NCI-H1436 (cell line): ENCODE measurements at places on chromosomes 7 and 10.

DNA sequence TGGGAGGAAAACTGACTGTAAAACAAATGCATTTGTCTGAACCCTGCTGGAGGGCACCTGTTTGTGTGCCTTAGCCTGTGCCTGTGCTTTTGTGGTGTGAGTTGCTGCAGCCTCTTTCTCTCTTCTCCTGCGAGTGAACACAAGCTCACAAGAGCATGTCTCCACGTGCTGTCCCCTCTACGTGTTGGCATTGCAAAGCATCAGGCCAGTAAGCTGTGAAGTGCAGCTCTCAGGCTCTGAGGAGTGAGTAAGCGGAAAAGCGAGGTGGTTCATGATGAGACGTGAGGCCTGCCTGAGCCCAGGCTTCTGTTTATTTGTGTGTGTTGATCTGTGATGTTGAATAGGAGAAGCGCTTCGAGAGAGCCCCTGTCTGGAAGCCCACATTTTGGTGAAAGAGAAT is 85.6 kb upstream of the PDCD4 start:
- DNase-seq, result peak; percentile 44

DNA sequence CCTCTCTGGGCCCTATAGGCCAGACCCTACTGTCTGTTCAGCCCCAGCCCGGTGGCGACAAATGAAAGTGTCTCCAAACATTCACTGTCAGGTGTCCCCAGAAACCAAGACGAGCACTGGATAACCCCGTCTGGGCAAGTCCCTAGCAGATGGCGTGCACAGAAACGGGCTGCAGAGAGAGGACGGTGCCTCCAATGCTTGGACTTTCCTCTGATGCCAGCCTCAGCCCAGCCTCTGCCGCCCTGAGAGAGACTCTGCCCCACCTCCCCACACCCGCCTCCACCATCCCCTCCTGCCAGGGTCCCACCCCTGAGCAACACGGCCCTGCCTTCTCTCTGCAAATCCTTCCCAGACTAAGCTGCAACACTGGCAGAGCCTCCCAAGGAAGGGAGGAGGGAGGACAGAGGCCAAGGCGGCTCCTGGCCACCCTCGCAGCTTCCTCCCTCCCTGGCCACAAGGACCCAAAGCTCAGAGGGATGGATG is 7.4 kb upstream of the LFNG start:
- no peak for DNase-seq

DNA sequence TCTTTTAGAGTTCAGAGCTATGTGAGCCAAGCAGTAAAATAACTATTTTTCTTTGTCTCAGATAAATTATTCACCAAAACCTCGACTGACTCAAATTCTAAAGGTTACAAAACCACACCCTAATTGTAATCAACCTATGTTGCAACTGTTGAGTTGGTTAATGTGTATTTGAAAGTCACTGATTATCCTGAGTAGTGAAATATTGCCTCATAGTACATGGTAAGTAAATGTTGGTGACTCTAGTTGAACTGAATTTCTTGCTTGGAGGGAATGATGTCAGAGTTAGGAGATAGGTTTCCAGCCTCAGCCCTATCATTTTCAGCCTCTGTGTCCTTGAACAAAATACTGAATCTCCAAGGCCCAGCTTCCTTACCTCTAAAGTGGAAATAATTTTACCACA is 3.0 kb upstream of the CYP2C18 start:
- no peak for DNase-seq

- DNase-seq, result no peak
These were observed 546.8 kb downstream of the LRMDA start for GRCh38 chr10:75978213-75978612.

DNA sequence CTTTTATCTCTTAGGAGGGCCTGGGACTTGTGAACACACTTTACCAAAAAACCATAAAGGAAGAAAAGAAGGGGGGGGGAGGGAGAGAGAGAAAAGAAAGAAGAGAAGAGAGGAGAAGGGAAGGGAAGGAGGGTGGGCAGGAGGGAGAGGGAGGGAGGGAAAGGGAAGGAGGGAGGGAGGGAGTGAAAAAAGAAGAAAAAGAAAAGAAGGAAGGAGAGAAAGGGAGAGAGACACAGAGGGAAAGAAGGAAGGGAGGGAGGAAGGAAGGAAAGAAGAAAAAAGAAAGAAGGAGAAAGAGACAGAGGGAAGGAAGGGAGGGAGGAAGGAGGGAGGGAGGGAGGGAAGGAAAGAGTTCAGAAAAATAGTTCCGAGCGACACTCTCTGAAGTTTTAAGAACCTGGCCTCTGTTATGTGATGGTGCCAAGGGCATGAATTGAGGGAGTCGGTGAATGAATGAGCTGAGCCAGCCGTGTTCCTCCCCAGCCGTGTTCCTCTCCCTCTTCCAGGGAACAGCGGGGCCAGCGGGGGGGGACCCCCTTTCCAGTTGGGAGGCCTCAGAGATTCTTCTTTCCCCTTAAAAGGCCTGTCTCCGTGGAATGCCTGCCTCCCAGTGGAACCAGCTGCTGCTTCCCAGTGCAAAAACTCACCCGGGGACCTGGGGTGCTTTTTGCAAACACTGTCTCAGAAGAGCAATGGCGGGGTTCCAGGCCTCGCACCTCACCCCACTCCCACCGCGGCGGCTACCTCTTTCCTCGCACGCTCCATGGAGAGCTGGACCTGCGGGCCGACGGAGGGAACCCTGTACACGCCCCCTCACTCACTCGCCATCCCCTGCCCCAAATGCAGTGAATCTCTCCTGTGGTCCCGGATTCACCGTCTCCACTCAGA is 84.1 kb downstream of the FOXL3 start:
- no peak for DNase-seq

GRCh38 chr7:102222445-102222844 is 64.2 kb upstream of the SH2B2 start:
- DNase-seq, result no peak

DNA sequence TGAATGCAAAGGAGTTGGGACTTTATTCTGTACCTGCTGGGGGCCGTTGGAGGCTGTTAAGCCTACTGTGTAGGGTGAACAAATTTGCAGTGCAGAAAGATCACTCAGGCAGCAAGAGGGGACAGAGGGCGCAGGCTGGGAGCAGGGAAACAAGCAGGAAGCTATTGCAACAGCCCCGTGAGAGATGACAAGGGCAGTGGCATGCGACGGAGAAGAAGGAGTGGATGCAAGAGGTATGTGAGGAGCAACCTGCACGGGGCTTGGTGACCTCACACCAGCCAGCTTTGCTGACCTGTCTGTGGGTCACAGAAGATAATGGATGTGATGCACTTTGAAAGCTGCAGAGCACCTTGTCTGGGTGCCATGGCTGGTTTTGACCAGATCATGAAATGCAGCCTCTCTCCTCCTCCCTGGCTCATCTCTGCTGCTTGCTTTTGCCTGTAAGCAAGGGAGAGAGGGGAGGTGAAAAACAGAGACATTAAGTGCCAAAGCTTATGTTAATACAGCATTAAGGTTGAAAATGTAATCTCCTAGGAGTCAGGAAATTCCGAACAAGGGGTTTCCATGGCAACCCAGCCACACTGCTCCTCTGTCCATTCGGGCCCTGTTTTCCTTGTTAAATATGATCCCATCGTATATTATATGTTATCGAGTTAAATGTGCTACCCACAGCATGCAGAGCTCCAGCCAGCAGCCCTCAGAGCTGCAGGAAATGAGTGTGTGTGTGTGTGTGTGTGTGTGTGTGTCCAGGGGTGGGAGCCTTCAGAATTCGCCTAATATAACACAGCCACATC is 314.3 kb upstream of the ZMIZ1 start:
- DNase-seq, result no peak

GRCh38 chr10:14365266-14365665 is 34.5 kb upstream of the FRMD4A start:
- no peak for DNase-seq

- no peak for DNase-seq
These were observed at the start of gene RGR for GRCh38 chr10:84244651-84245270. TSS of gene RGR (plus strand) at chr10:84245053. CDS start at chr10:84245091, 38 bp downstream.

GRCh38 chr10:77286531-77287508 is 350.8 kb downstream of the KCNMA1 start:
- DNase-seq, result no peak

GRCh38 chr7:151699928-151700319 is 177.0 kb downstream of the PRKAG2 start:
- no peak for DNase-seq

DNA sequence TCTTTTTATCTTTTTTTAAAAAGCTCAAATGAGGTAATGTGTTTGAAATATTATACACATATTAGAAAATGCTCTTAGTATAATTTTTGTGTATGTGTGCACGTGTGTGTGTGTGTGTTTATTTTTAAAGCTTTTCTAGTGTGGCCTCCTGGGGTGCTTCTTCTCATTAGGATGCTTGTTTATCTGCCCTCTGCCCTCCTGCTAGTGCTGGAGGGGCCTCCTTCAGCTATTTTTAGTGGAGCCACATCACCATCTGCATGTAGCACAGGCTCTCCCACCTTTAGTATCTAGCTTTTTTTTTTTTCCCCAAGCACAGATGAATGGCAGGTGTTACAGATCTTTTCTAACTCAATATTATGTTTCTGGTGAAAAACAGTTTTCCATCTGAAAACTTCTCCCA is 155.7 kb upstream of the TMEM229A start:
- DNase-seq, result no peak

DNA sequence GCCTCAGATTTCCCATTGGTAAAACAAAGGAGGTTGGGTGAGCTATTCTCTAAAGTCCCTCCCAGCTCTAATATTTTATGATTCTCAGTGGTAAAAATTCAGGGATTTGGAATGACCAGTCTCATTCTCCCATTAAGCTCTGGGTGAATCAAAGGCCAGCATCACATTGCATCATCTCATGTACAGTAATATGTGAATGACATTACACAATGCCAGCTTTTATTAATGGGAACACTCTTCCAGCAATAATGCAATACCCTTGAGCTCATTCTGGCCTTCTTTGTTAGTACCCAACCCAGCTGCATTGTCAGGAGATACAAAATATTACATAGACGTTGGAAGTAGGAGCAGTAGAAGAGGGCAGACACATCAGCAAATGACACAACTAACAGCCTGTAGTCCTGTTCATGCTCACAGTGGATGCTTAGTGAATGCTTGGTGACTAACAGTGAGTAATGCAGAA is 100.0 kb upstream of the EGR2 start:
- DNase-seq, result no peak

GRCh38 chr10:12993595-12993994 is 7.9 kb downstream of the CCDC3 start:
- no peak for DNase-seq

DNA sequence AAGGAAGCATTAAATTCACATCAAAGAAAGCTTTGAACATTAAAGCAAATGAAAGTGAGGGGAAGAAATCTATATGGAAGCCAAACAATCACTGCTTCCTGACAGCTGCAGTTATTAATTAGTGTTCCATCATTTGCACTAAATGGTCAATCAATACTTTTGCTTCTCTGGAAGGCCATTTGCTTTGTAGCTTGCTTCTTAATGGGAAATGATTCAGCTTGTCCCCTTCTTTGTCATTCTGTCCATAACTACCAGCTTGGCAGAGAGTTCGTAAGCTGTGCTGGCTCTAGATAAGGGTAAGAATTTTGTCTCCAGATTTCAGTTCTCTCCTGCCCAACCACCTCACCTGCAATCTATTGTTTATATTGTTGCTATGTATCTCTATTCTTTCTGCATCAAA is 596.6 kb downstream of the CNTNAP2 start:
- DNase-seq, result no peak
